ENCODE measurements at places on chromosomes 12 and 14. TPM values are rescaled to one million over a fixed set of nuclear protein-coding genes. Genes with fewer than 3 reads are reported as not detected.

The RNASE2 gene
- total RNA-seq = not detected

DNA sequence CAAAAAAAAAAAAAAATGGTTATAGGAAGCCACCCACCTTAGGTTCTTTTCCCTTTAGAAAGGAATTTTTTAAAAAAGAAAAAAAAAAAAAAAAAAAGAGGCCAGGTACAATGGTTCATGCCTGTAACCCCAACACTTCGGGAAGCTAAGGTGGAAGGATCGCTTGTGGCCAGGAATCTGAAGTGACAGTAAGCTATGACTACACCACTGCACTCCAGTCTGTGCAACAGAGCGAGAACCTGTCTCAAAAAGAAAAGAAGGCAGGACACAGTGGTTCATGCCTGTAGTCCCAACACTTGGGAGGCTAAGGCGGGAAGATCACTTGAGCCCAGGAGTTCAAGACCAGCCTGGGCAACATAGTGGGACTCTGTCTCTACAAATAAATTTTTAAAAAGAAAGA is 36.0 kb downstream of the SPTLC2 start:
- H3K4me1 ChIP-seq = peaks cover 23% of the 10 kb centered on the region
- H3K4me3 ChIP-seq = no peak overlapping the region
- no peaks in the 10 kb centered on the region for H3K27me3 ChIP-seq
- DNase-seq = no peak

DNA sequence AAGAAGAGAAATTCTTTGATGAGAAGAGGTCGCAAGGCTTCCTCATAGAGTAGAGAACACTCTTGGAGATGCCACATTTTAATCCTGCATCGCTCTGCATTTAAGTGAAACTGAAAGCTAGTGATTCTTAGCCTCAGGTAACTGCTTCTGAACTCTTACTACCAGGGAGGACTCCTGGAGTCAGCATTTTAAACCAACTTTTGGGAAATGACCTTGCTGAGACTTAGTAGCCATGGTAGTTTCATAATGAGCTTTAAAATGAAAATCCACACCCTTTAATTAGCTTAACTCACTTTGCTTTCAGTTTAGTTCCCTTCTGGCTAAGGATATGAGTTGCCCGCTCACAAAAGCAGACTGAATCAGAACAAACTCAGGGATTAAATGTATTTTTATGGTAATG is 80.3 kb downstream of the SYNE2 start:
- H3K27me3 ChIP-seq = no peaks in the 10 kb centered on the region
- H3K36me3 ChIP-seq = no peaks in the 10 kb centered on the region

- H3K27me3 ChIP-seq = no peaks in the 10 kb centered on the region
- H3K4me1 ChIP-seq = no peaks in the 10 kb centered on the region
- no peak for DNase-seq
- no peak overlapping the region for H3K4me3 ChIP-seq
- H3K27ac ChIP-seq = no peak overlapping the region
- no peaks in the 10 kb centered on the region for H3K36me3 ChIP-seq
Observed at GRCh38 chr14:84792722-84793410, 737.1 kb upstream of the FLRT2 start.

- no peaks in the 10 kb centered on the region for H3K36me3 ChIP-seq
- H3K4me3 ChIP-seq = no peak overlapping the region
- peak; percentile 67 for DNase-seq
- no peak overlapping the region for H3K27ac ChIP-seq
Observed at GRCh38 chr12:124721501-124722162, 142.0 kb downstream of the SCARB1 start.

GRCh38 chr12:118125743-118126118 is 10.2 kb upstream of the PEBP1 start:
- no peak overlapping the region for H3K27ac ChIP-seq
- DNase-seq = no peak
- H3K4me3 ChIP-seq = no peak overlapping the region
- H3K4me1 ChIP-seq = peaks cover under 1% of the 10 kb centered on the region
- H3K27me3 ChIP-seq = no peaks in the 10 kb centered on the region
- H3K36me3 ChIP-seq = no peaks in the 10 kb centered on the region

GRCh38 chr12:67069451-67070306 is 199.5 kb upstream of the CAND1 start:
- H3K36me3 ChIP-seq = no peaks in the 10 kb centered on the region
- H3K27me3 ChIP-seq = no peaks in the 10 kb centered on the region
- DNase-seq = peak; percentile 55
- H3K4me1 ChIP-seq = no peaks in the 10 kb centered on the region
- peak overlapping the region; percentile 71 for H3K4me3 ChIP-seq
- H3K27ac ChIP-seq = no peak overlapping the region

GRCh38 chr12:53939141-53940108 is 794 bp downstream of the HOXC13 start:
- DNase-seq = no peak
- no peak overlapping the region for H3K27ac ChIP-seq
- H3K36me3 ChIP-seq = no peaks in the 10 kb centered on the region
- H3K27me3 ChIP-seq = 0 out of 2 replicates have a peak, but pooled peaks cover 10% of the 10 kb centered on the region
- no peaks in the 10 kb centered on the region for H3K4me1 ChIP-seq
- peak overlapping the region; percentile 61 for H3K4me3 ChIP-seq

- no peaks in the 10 kb centered on the region for H3K36me3 ChIP-seq
- no peak for DNase-seq
Observed at GRCh38 chr12:89389755-89390661, 37.7 kb upstream of the DUSP6 start.

Data from SJCRH30 (cell line).